Activated naive CD4-positive, alpha-beta T cell treated with anti-CD3 and anti-CD28 coated beads for 36 hours (primary cell): ENCODE measurements at places on chromosomes 1 and 21. TPM values are rescaled to one million over a fixed set of nuclear protein-coding genes. Genes with fewer than 3 reads are reported as not detected.

Gene SELL
- total RNA-seq, result 362 TPM

- no peak for DNase-seq
These were observed 12.2 kb downstream of the C1orf74 start for GRCh38 chr1:209772126-209772525.

DNA sequence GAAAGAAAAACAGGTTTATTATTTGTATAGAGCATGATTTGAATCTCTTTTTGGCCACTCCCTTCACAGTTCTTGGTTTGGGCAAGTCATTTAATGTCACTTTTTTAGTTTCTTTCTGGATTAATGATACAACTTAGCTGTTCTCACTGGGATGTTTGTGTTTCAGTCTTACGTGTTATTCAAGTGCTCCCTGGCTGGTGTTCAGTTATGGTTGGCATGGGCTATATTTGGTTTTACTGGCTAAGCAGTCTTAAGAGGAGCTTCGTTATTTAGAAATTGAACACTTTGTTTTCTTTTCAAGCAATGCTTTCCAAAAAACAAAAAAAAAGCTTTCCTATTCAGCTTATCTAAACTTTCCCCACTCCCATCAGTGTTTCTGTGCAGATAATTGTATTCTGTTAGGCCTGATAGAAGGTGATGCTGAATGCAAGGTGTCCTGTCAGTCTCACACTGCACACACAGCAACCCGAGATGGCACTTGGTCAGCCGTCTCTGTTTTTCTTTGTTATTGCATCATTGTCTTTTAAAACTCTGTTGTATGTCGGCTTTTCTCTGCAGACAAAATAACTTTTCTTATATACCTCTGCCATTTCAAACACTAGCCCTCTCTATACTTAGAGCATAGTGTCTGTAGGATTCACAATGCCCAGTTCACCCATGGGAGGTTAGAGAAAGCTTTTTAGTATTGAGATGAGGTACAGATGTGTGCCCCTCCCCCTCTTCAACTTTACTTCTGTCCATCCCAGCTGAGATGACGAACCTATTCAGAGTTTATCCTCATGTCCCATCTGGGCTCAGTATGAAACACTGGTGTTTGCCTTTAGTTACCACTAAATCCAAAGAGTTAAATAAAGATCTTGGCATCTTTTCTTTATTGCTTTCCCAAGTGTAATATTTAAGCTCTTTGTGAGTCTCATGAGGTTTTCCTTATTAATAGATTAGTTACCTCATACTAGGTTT, 80.2 kb downstream of the VPS13D start:
- no peak for DNase-seq

Gene ATP13A2
- total RNA-seq, result 25.0 TPM
